ENCODE measurements at places on chromosomes 6 and 20.

GRCh38 chr20:48826883-48827771 is 672 bp downstream of the PREX1 start:
- DNase-seq = no peak

- DNase-seq = no peak
These were observed 4.3 kb downstream of the IFNGR1 start for GRCh38 chr6:137214931-137215330.

DNA sequence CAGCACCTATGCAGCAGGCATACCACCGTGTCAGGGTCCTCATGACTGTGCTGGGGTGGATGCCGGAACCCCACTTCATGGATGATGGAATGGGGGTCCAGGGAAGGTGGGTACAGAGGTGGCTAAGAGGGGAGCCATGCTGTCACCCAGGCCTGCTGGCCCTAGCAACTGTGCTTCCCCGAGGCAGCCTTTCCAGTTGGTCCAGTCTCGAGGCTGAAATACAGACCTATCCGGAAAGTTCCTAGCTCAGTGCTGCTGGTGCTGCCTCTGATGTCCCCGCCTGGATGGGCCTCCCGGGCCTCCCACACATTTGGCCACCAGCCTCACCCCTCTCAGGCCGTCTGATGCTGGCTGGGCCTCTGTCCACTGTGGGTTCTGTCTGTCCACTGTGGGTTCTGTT is 17.4 kb downstream of the SIRPA start:
- DNase-seq = no peak

- DNase-seq = no peak
These were observed 146.0 kb upstream of the BEND6 start for GRCh38 chr6:56808871-56809359.

DNA sequence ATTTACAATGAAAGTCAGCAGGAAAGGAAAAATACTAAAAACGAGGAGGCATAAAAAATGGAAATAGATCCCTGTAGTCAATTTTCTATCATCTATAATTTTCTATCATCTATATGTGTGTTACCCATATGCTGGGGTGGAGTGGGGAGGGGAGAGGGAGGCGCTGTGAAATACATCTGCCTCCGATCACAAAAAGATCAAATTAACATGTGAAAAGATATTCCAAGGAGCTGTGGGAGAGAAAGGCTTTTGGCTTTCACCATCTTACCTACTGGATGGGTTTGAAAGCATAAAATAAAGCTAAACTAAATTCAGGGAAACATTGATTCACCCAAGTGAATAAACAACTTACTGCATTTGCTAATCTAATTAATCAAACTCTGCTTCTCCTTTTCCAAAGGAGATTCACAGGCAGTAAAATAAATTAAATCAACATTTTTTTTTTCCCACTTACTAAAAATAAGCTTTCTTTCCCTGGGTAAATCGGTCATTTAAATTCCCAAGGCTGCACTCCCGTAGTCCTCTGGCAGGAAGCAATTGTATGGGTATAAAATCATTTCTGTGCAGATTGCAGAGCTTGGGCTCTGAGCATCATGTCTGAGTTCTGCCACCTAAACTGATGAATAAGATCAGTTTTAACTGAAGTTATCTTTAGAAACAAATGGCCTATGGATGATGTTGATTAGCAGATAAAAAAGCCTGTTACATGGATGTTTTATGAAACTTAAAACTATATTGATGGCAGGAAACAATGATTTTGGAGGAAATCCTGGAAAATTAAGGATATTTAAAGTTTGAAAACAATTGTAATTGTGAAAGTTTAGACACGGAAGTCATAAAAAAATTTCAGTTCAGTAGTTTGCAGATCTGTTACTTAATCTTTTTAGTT is 147.9 kb downstream of the SOX4 start:
- DNase-seq = no peak

DNA sequence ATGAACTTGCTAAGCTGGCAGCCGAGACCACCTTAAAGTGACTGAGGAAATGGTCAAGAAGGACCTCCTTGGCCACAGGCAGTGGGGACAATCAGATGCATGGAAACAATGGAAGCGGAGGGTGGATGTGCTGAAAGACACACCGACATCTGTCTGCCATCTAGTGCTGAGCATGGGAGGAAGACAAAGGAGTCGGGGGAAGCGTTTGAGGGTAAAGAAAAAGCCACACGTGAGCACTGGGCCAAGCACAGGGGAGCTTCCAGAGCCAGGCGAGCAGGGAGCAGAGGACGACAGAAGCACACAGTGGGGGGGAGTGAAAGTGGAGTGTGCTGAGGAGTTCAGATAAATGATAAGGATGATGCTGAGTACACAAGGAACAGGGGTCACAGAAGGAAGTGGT is 367.8 kb downstream of the ZFAND3 start:
- no peak for DNase-seq

DNA sequence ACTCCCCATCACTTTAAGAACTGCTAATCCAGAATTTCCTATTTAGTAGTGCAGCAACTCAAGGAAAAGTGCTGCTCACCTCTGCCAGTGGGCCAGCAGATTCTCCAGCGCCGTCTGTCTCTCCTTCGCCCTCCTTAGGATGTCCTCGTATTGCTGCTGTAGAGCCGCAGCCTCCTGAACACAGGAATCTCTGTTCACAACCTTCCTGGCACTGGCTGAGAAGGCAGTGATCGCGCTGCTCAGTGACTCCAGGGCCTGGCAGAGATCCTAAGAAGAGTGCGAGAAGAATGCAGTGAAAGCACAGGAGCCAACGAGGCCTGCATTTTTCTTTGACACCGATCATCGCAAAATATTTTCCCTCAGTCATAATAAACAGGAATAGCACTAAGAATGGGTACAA is 209.0 kb downstream of the SYNE1 start:
- DNase-seq = no peak

GRCh38 chr20:61117725-61118124 is 134.3 kb upstream of the CDH4 start:
- no peak for DNase-seq

DNA sequence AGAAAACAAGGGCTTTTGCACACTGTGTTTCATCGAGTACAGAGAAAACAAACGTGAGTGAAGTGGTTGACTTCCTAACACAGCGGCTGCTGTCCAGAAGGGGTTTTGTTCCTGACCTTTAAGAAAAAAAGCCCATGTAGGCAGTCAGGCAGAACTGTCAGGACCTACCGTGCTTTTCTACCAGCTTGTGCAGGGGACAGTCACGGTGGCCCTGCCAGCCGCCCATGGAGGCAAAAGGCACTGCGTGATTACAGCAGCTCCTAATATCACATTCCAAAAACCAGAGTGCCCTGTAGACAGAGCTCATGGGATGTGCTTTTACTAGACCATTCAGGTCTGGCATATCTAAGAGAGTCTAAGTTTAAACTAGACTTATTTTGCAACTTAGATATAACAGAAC is 12.2 kb downstream of the TNFAIP3 start:
- DNase-seq = no peak

GRCh38 chr20:56796345-56796744 is 167.2 kb downstream of the TFAP2C start:
- no peak for DNase-seq

- peak; percentile 51 for DNase-seq
These were observed 97.0 kb upstream of the AGPAT4 start for GRCh38 chr6:161370880-161371279.

DNA sequence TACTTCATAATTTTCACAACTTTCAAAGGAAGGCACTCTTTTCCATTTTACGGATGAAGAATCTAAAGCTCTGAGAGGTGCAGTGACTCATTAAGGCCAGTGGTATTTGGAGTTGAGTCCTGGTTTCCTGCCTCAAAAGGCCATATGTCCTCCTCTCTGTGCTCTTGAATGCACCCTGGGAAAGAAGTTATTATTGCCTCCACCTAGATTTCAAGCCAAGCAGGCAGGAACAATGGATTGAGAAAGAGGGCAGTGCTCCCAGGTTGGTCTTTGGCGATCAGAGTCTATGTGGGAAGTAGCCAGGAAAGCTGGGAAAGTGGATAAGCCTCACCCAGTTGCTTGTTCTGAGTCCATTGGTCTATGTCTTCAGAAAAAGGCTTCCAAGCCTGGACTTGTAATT is 165.0 kb downstream of the MAFB start:
- DNase-seq = no peak

DNA sequence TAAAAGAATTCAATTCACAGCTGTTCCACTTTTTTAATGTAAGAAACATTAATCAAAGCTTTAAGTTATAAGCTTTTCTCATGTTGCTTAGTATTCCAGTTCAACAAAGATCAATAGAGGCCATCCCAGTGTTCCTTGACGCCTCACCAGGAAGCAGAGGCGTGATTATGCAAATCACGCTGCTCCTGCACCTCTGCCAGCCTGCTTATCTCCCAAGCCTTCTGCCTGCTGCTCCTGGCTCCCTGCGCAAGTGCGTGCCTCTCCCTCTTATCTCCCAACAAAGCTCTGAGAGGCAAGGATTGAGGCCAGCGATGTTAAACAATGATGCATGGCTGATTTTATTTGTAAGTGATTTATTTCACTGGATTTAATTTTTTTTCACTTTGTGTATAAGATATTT is 42.8 kb downstream of the INSM1 start:
- DNase-seq = no peak

DNA sequence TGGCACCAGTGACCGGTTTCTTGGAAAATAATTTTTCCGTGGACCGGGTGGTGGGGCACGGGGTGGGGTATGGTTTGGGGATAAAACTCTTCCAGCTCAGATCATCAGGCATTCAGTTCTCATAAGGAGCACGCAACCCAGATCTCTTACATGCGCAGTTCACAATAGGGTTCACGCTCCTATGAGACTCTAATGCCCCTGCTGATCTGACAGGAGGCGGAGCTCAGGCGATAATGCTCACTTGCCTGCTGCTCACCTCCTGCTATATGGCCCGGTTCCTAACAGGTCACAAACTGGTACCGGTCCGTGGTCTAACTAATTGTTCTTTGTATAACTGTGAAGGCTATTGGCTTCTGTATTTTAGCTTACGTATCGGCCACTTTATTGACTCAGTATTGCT is 51.7 kb downstream of the VSTM2L start:
- no peak for DNase-seq
